ENCODE measurements at places on chromosomes 1 and 21.

DNA sequence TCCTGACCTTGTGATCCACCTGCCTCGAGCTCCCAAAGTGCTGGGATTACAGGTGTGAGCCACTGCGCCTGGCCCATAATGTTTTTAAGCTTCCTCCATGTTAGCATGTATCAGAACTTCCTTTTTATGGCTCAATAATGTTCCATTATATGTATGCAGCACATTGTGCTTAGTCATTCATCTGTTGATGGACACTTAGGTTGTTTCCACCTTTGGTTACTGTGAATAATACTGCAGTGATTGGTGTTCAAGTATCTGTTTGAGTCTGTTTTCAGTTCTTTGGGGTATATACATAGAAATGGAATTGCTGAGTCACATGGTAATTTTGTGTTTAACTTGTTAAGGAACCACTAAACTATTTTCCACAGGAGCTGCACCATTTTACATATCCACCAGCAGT lies 17.7 kb downstream of the CMPK1 start:
- peaks cover 8% of the 10 kb centered on the region for H3K36me3 ChIP-seq
- H3K4me3 ChIP-seq = no peak overlapping the region
- no peaks in the 10 kb centered on the region for H3K27me3 ChIP-seq
- H3K27ac ChIP-seq = no peak overlapping the region
- no peak for DNase-seq
- no peaks in the 10 kb centered on the region for H3K4me1 ChIP-seq

DNA sequence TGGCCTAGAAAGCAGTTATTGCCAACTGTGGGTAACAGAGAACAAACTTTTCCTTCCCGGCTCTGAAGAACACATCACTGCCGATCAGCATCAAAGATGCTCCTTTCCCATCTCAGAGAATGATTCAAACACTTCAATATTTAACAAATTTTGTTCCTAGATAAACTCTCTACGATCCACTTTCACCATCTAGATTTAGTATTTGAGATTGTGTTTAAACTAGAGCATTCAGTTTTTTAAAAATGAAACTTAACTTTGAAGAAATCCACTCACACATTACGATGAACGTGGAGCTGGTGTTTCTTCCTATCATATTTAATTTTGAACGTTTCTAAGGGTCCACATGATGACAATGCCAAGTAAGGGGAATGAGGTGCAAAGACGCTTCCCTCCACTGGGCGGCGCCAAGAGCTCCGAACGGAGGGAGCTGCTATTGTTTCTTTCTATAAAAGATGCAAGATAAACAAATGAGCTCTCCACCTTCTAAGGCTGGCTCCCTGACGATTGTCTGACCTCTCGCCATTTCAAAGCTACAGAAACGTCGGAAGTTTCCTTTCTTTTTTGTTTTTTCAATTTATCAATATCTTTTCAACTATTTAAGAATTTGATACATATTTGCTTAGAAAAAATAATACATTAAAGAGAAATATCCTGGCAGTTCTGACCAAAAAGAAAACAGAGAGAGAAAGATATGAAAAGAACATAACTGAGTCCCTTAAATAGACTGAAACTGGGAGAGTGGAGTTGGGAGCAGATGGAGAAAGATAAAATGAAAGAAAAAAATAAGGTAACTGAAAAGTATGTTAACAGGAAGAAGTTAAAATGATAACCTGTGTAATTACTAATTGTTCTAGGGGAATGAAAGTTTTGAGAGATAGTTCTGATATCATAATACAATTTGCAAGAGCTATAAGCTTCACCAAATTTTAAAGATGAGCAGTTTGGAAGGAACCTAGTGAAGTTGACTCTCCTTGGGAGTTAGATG lies 4.4 kb upstream of the BARHL2 start:
- H3K36me3 ChIP-seq = no peaks in the 10 kb centered on the region
- H3K4me3 ChIP-seq = no peak overlapping the region
- H3K27ac ChIP-seq = no peak overlapping the region
- H3K4me1 ChIP-seq = peaks cover 5% of the 10 kb centered on the region

GRCh38 chr1:52679048-52679447 lies 19.1 kb downstream of the COA7 start:
- peak overlapping the region; percentile 1 for H3K27ac ChIP-seq
- H3K4me1 ChIP-seq = peaks cover 12% of the 10 kb centered on the region
- H3K36me3 ChIP-seq = no peaks in the 10 kb centered on the region
- H3K27me3 ChIP-seq = no peaks in the 10 kb centered on the region
- no peak for DNase-seq
- no peak overlapping the region for H3K4me3 ChIP-seq

GRCh38 chr1:169648709-169649108 lies 18.8 kb upstream of the SELP start:
- DNase-seq = no peak
- H3K27ac ChIP-seq = no peak overlapping the region
- H3K27me3 ChIP-seq = no peaks in the 10 kb centered on the region
- H3K36me3 ChIP-seq = no peaks in the 10 kb centered on the region
- H3K4me3 ChIP-seq = no peak overlapping the region

GRCh38 chr1:145716641-145717345 lies 2.5 kb upstream of the CD160 start:
- no peak for DNase-seq
- H3K27me3 ChIP-seq = no peaks in the 10 kb centered on the region
- peaks cover under 1% of the 10 kb centered on the region for H3K4me1 ChIP-seq
- no peaks in the 10 kb centered on the region for H3K36me3 ChIP-seq
- no peak overlapping the region for H3K4me3 ChIP-seq

DNA sequence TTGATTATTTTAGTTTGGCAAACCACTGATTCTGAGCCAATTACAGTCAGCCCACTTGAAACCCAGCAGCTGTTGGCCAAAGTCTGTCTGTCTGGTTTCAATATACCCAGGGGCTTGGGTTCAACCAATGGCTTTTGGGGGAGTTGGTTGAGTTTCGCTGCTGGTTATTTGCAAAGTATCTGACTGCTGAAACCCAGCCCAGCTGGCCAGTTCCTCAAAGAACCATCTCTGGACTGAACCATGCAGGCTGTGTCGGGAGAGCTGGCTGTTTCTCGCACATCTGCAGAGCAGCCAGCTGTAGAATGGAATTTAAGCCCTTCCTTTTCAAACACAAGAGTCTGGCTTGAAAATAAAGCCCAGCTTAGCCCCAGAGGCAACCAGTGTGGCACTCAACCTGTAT lies 66.0 kb upstream of the PAX7 start:
- H3K4me3 ChIP-seq = no peak overlapping the region
- H3K4me1 ChIP-seq = no peaks in the 10 kb centered on the region
- no peak overlapping the region for H3K27ac ChIP-seq
- H3K36me3 ChIP-seq = no peaks in the 10 kb centered on the region
- DNase-seq = no peak

DNA sequence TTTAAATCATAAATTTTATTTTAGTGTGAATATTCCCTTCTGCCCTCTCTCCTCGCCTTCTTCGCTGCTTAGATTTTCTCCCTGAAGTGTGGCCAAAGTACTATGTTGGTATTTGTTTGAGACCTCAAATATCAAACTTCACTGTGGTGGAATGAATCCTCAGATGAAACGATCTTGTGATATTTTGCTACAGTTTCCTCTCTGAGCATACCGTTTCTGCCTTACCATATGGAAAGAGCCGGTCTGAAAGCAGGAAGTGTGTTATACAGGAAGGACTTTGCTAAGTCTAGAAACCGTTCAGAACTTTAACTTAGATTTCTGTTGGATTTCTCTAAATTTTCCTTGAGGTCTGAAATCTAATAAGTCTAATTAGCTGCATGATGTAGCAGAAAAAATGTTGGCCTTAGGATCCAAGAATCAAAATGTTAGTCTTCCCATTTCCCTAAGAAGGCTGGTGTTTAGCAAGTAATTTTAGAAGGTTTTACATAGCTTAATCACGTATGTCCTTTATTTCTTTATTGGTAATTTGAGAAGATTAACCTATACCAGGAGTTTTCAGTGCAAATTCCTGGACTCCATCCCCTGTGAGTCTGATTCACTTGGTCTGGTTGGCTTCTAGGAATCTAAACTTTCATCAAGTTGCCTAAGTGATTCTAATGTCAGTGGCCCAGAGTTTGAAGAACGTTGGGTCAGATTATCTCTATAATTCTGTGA lies 30.7 kb downstream of the SDCCAG8 start:
- peaks cover 8% of the 10 kb centered on the region for H3K36me3 ChIP-seq
- H3K4me3 ChIP-seq = no peak overlapping the region
- no peaks in the 10 kb centered on the region for H3K4me1 ChIP-seq
- H3K27ac ChIP-seq = no peak overlapping the region

DNA sequence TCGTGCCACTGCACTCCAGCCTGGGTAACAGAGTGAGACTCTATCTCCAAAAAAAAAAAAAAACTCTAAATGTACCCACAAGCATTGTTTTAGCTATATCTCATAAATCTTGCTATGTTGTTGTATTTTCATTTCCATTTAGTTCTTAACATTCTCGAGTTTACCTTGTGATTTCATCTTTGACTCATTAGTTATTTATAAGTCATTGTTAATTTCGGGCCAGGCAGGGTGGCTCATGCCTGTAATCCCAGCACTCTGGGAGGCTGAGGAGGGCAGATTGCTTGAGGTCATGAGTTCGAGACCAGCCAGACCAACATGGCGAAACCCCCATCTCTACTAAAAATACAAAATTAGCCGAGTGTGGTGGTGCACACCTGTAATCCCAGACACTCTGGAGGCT lies 11.7 kb downstream of the HES2 start:
- H3K36me3 ChIP-seq = no peaks in the 10 kb centered on the region
- DNase-seq = no peak
- H3K27ac ChIP-seq = no peak overlapping the region
- H3K27me3 ChIP-seq = peaks cover 19% of the 10 kb centered on the region
- H3K4me3 ChIP-seq = no peak overlapping the region
- H3K4me1 ChIP-seq = no peaks in the 10 kb centered on the region

- H3K4me1 ChIP-seq = peaks cover 11% of the 10 kb centered on the region
- DNase-seq = no peak
- H3K27ac ChIP-seq = no peak overlapping the region
- H3K4me3 ChIP-seq = no peak overlapping the region
- no peaks in the 10 kb centered on the region for H3K27me3 ChIP-seq
Measured at GRCh38 chr1:203467550-203467921, 8.1 kb upstream of the PRELP start.

GRCh38 chr1:6770751-6771440 lies 14.4 kb upstream of the CAMTA1 start:
- no peaks in the 10 kb centered on the region for H3K36me3 ChIP-seq
- peak; percentile 66 for DNase-seq
- H3K27ac ChIP-seq = no peak overlapping the region
- no peak overlapping the region for H3K4me3 ChIP-seq

GRCh38 chr1:150551784-150552127 lies 2.5 kb downstream of the ADAMTSL4 start:
- peaks cover 7% of the 10 kb centered on the region for H3K36me3 ChIP-seq
- H3K27me3 ChIP-seq = no peaks in the 10 kb centered on the region
- H3K27ac ChIP-seq = no peak overlapping the region

- no peak overlapping the region for H3K27ac ChIP-seq
- H3K36me3 ChIP-seq = no peaks in the 10 kb centered on the region
- H3K4me1 ChIP-seq = no peaks in the 10 kb centered on the region
- no peak for DNase-seq
Measured at GRCh38 chr1:58104960-58105359, 441.6 kb downstream of the OMA1 start.

GRCh38 chr1:192153276-192153675 lies 5.0 kb upstream of the RGS18 start:
- H3K4me1 ChIP-seq = peaks cover 6% of the 10 kb centered on the region
- H3K36me3 ChIP-seq = no peaks in the 10 kb centered on the region
- H3K27ac ChIP-seq = no peak overlapping the region
- no peaks in the 10 kb centered on the region for H3K27me3 ChIP-seq
- no peak for DNase-seq

All from endodermal cell (in vitro differentiated cells).